ENCODE measurements at places on chromosomes 1 and 21.

GRCh38 chr1:63622849-63623566, 29.8 kb downstream of the PGM1 start:
- no peak for DNase-seq

DNA sequence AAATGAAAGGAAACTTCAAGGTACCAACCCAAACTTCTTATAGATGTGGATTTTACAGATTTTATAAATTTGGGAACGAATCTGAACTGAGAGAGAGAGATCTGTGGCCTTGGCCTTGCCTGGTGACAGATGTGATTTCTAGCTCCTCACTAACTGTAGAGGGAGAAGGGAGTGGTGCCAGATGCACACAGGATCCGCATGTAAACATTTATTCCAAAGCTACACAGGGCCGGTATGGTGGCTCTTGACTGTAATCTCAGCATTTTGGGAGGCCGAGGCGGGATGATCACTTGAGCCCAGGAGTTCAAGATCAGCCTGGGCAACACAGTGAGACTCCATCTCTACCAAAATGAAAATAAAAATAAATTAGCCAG, 77.1 kb downstream of the PGBD5 start:
- no peak for DNase-seq

DNA sequence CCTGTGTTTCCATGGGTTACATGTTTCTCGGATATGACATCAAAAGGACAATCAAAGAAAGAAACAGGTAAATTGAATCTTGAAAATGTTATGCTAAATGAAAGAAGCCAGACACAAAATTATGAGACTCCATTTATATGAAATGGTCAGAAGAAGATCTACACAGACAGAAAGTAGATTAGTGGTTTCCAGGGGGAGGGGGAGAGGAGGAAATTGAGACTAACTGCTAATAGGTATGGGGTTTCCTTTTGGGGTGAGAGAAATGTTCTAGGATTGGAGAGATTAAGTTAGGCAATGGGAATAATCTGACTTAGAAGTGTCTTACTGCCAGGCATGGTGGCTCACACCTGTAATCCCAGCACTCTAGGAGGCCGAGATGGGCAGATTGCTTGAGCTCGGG, 21.8 kb downstream of the ITGB3BP start:
- DNase-seq = no peak

DNA sequence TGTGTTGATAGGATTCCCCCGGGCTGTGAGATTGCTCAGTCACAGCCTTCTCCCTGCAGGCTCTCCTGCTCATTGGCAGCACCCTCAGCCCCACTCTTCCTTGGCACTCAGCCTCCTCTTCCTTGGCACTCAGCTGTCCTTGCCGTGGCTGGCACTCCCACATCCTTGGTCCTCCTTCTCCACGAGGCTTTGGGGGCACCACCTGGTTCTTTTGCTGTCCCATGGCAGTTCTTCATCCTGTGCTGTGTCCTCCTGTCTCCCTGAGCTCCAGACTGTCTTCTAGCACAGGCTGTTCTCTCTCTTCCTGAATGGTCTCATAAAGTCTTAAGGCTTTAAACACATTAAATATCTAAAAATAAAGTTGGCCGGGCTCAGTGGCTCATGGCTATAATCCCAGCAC, 27.0 kb downstream of the PKNOX1 start:
- DNase-seq = no peak

GRCh38 chr21:16205527-16205926, 475.7 kb downstream of the USP25 start:
- no peak for DNase-seq

Data from CD4-positive, alpha-beta T cell treated with Interferon alpha-2 for 1 hour (primary cell).